ENCODE measurements at places on chromosomes 3 and 15. TPM values are rescaled to one million over a fixed set of nuclear protein-coding genes. Genes with fewer than 3 reads are reported as not detected.
A peak's percentile ranks its signal among the peaks of the same experiment; 100 is the strongest.

Gene PTPRG
- 87.9 TPM for total RNA-seq

DNA sequence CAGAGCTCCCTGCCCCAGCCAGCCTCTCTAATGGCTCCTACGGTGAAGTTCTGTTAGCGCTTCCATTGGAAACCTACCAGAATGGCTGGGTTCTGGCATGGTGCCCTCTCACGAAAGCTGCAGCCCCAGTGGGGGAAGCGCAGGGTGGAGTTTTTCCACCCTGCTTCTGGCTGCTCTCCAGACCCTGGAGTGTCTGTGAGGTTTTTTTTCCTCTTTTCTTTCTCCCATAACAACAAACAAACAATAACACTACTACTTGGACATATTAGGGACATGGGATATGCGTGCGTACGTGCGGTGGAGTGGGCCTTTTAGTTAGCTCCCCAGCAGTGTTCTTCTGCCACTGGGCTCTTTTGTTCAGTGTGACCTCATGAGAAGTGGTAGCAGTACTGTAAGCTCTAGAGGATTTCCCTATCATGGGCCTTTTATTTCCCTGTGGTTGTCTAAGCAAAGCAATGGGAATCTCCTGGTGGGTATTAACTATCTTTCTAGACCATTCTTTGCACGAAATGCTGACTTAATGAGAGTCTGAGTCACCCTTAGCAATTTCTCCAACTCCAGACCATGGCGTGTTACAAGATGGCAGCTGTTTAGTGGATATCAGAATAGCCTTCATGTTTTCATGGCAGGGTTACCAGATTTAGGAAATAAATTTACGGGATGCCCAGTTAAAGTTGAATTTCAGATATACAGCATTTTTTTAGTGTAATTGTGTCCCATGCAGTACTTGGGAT lies 161.9 kb downstream of the FNDC3B start:
- no peak overlapping the region for H3K27ac ChIP-seq
- DNase-seq: peak; percentile 76
- H3K27me3 ChIP-seq: no peaks in the 10 kb centered on the region

DNA sequence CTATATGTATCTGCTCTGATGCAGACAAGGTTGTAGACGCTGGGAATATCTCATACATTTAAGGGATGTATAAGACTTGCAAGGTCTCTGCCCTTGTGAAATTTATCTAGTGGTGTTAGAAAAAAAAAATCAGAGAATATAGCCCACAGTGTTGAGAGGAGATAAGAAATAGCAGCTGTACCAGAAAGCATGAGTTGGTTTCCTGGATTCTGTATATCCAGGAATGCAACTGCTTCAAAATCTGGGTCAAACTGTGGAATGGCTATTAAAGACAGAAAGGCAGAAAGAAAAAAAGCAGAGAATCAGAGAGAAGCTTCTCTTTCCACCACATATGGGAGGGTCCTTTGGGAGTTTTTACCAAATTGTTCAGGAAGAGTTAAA lies 1.5 kb upstream of the TMEM212 start:
- H3K27me3 ChIP-seq: no peaks in the 10 kb centered on the region
- H3K36me3 ChIP-seq: no peaks in the 10 kb centered on the region
- H3K27ac ChIP-seq: no peak overlapping the region

DNA sequence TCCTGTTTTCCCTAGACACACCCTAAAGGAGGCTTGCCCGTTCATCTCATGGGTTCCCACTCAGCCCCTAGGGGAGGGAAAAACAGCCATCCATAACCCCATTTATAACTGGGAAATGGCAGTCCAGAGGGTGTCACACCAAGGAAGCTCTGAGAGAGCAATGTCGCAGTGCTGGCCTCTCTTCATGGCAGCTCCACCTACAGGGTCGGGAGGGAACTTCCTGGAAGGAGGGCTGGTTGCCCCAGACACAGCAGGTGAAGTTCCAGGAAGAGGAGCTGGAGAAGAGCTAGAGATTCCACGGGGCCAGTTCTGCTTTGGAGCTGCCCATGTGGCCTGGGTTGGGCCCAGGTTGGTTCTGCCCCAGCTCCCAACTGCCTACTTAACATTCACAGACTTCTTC lies 22.3 kb upstream of the LINGO1 start:
- H3K27ac ChIP-seq: no peak overlapping the region
- no peak overlapping the region for H3K4me3 ChIP-seq
- no peak for DNase-seq
- no peaks in the 10 kb centered on the region for H3K36me3 ChIP-seq
- H3K4me1 ChIP-seq: no peaks in the 10 kb centered on the region
